GM18507 (cell line): ENCODE measurements at places on chromosomes 7 and 10.

DNA sequence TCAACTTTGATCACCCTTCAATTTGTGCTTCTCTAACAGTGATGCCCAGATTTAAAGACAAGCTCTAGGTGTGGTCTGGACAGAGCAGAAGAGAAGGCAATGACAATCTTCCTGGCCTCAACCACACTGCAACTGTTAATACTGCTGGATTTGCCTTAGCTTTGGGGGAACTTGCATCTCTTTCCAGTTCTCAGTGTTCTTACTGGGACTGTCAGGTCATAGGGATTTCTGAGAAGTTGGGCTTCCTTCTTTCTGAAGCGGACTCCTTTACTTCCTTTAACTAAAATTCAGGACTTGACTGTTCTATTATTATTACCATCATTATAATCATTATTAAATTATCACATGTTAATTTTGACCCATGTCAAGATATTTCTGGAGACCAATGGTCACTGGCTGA lies 80.8 kb downstream of the OSBPL3 start:
- no peak for DNase-seq

- DNase-seq = no peak
Measured at GRCh38 chr10:48765039-48765438, 80.4 kb downstream of the WDFY4 start.

DNA sequence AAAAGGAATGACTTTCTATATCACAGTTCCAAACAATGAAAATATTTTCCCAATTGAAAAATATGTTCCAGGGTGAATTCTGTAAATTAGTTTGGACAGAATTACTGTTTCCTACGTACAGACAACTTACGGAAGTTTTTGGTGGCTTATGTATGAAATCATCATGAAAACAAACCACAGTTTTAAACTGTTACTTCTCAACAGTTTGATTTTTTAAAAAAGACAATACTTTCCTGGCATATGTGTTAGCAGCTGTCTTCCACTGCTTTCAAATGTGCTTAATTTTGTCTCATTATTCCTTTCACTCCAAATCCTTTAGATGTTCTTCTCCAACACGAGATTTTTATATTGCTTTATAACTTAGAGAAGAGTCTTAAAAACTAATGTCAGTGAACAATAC lies 56.2 kb downstream of the SEMA3A start:
- no peak for DNase-seq

DNA sequence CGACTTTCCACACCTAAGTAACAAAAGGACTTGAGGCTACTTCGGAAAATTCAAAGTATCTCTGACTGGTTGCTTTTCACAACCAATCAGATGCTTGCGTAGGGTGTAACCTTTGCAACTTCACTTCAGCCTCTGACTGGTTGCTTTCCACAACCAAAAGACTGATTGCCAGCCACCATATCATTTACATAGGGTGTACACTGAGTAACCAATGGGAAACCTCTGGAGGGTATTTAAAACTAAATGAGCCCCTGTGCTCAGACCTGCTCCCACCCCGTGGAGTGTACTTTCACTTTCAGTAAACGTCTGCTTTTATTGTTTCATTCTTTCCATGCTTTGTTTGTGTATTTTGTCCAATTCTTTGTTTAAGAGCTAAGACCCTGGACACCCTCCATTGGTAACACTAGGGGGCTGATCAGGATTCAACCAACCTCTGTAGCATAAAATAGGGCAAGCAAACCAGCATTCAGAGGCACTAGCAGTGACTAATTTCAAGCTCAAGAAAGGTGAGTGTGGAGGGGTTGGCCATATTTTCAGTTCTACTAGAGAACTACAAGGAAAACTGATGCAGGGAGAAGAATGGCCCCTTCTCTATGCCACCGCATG lies 390.8 kb downstream of the POM121L12 start:
- no peak for DNase-seq

- no peak for DNase-seq
Measured at GRCh38 chr10:124849111-124849773, 47.6 kb downstream of the ABRAXAS2 start.

GRCh38 chr10:35335133-35336083 lies 901 bp upstream of the CCNY start:
- no peak for DNase-seq

- DNase-seq = no peak
Measured at GRCh38 chr10:72075376-72076115, 12.8 kb downstream of the SPOCK2 start.

- DNase-seq = no peak
Measured at GRCh38 chr7:31569528-31569927, 55.6 kb downstream of the ITPRID1 start.

DNA sequence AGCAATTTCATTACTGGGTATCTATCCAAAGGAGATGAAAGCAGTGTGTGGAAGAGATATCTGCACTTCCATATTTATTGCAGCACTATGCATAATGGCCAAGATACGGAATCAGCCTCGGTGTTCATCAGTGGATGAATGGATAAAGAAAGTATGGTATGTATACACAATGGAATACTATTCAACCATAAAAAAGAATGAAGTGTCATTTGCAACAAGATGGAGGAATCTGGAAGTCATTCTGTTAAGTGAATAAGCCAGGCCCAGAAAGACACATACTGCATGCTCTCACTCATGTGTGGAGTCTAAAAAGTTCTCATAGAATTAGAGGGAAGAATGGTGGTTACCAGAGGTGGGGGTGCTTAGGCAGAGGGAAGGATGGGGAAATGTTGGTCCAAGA lies 35.3 kb downstream of the CREM start:
- DNase-seq = no peak

- no peak for DNase-seq
Measured at GRCh38 chr7:7740037-7740355, 21.6 kb upstream of the RPA3 start.

DNA sequence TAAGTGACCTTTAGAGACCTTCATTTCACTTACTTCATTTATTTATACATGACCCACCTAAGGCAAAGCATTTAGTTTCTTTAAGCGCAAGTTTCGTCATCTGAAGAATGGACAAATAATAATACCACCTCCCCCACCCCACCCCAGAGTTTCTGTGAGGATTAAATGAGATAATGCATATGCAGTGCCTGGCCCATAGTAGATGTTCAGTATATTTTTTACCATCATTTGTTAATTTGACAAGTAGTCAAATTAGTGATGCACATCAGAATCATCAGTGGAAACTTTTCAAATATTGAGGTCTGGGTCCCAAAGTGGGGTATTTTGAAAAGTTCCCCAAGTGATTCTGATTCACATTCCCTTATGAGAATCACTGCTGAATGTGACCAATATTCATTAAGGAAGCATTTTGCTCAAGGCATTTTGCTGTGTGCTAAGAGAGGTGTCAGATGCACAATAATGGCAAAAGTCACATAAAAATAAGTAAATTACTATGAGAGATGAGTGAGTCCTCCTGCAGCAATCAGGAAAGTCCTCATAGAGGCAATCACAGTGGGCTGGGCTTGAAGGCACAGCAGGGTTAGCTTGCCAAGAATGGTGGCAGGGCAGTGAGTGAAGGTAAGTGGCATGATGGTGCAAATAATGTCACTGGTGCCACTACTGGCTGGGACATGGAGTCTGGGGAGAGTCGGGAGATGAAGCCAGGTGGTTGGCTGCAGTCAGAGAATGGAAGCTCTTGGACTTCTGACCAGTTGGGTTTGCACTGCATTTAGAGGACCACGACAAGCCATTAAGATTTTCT lies 244.1 kb downstream of the PTEN start:
- no peak for DNase-seq

DNA sequence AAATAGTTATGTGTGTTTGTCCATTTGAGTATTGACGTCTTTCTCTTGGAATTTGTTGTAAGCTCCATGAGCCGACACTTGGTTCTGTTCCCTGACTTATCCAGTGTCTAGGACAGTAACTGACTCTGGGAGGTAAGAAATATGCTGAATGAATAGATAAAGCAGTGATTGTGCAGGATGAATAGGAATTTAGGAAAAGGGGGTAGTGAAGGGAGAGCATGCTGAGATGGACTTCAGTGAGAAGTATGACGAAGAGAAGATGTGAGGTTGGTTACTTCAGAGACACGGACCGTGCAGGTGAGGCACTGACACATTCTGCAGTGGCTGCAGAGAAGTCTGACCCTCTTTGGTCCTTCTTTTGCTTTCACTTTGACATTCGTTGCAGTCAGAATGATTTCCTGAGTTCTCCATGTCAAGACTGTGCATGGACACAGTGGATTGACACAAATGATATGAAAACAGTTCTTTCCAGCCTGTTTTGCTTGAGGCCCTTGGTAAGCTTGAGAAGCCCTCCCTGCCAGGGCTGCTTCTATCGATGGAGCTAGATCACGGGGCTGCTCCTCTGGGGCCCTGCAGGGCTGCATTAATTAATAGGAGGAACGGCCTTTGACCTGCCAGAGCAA lies 261.5 kb upstream of the SORCS1 start:
- DNase-seq = no peak

- DNase-seq = no peak
Measured at GRCh38 chr10:77563638-77564270, 73.9 kb downstream of the KCNMA1 start.

DNA sequence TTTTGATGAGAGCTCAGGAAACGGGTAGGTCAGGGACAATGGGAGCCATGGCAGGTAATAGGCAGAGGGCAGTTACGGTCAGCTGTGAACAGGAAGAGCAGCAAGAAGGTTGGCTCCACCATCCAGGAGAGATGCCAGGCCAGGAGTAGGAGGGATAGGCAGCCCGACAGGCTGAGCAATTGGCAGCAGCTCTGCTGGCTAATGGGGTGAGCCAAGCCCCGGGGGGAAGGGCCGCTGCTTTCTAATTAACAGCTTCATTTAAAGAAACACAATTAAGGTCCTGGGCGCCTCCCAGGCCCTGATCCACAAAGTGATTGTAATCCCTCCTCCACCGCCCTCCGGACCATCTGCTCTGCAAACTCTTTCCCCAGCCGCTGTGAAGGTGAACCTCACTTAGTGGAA lies 23.7 kb downstream of the SH2B2 start:
- no peak for DNase-seq

DNA sequence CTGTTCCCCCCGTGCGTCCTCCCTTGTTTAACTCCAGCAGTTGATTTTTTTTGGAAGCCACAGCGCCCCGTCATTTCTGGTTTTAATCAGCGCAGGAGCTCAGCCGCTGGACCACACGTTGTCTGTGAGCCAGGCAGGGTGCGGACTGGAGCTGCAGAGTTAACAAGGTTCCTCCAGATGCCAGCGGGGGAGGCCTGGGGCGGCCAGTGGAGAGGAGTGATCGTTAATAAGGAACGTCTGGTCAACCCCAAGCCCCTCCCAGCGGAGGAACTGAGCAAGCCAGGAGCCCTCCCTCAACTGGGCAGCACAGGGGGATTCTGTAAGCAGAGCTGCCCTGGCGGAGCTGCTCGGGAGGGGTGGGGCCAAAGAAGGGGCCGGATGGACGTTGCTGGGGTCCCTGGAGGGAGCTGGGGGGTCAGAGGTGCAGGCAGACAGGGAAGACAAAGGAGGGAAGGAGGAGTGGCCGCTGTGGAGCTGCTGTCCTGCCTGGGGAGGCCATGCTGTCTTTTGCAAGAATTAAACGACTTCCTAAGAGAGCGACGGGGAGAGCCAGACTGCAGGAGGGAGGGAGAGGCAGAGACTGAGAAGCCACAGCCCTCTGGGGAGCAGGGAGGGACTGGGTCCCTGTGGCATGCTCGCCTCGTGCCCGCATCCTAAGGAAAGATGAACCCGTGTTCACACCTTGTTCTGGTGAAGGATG lies 537.1 kb upstream of the FOXK1 start:
- DNase-seq = no peak

DNA sequence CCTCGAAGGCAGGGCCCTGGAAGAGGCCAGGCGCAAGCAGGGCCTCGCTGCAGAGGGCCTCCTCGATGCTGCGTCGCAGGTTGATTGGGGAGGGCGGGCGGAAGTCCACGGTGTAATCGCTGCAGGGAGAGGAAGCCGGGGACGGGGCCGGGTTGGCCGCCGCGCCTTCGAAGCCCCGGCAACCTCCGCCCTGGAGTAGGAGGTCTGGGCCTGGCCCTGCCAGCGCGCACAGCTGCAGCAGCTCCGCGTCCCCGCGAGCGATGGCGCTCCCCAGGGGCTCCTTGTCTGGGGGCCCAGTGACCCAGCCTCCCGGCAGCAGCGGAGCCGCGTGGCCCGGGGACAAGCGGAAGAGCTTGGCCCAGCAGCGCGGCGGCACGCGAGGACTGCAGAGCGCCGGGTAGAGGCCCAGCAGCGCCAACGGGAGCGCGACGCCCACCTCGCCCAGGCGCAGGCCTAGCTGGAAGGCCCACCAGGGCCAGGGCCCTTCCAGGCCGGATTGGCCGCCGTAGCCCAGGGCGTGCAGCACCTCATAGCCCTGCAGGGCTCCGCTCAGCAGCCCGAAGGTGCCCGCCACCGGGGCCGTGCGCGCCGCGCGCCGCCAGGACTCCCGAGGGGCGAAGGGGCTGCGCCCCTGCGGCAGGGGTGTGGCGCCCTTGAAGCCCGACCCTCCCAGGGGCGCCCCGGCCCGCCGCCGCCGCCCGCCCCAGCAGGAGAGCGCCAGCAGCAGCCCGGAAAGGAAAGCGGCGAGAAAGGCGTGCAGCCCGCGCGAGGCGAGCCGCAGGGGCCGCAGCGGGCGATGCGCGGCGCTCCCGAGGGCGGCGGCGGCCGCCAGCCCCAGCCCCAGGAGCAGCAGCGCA lies 7.8 kb upstream of the RBM28 start:
- no peak for DNase-seq

GRCh38 chr7:133255486-133255885 lies 2.6 kb downstream of the EXOC4 start:
- DNase-seq = no peak

GRCh38 chr10:125878957-125879835 lies 1.9 kb downstream of the DHX32 start:
- no peak for DNase-seq

- no peak for DNase-seq
Measured at GRCh38 chr10:74624501-74624900, 201.9 kb upstream of the KAT6B start.

DNA sequence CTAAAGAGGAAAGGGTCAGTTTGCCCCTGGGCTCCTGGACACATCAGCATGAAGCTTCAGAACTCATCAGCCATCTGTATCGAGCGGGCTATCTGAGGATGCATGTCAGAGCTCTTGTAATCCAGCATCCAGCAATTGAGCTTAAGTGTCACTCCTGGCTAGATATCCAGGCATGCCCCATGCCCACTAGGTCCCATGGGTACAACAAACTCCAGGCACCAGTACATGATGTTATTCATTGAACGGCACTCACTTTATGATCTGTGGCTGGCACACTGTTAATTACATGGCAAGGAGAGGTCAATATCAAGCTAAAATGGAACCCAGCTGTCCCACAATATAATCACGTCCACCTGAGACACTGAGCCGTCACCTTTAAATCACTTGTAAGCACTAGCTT lies 274.2 kb downstream of the ELMO1 start:
- DNase-seq = no peak
